ENCODE measurements at places on chromosomes 2 and 18.

DNA sequence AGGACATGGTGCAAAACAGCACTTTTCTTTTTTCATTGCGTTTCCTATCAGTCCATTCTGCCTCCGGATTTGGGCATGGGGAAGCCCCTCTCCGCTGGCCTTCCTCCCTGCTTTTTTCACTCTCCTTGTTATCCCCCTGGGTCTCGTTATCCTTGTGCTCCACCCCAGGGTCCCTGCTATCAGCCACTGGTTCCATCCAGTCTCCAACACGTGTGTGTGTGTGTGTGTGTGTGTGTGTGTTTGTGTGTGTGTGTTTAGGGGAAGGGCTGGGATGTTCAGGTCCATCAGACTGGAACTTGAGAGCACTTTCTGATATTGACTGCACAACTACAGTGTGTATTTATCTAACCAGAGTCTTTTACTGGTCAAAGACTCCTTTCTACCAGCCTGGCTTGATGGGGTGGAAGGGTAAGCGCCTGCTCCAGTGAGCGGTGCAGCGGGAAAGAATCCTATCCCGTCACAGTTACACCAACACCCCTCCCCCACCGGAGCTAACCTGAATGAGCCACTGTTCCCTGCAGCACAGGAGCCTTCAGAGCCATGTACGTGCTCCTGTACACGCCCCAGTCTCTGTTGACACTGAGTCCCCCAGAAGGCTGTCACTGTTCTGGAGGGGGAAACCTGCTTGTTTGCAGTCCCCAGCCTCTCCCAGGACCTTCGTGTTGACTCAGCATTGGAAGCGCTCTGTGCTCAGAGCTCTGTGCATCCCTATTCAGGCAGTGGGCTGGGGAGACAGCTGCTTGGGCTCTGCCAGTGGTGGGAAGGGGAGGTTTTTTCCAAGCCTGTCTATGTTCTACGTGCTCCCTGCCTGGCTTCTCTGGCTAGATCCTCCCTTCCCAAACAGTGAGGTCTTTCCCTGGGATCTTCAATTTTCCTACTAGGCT is 4.6 kb downstream of the INHA start:
- DNase-seq, result no peak

GRCh38 chr2:61151436-61151835 is 10.6 kb upstream of the C2orf74 start:
- no peak for DNase-seq

DNA sequence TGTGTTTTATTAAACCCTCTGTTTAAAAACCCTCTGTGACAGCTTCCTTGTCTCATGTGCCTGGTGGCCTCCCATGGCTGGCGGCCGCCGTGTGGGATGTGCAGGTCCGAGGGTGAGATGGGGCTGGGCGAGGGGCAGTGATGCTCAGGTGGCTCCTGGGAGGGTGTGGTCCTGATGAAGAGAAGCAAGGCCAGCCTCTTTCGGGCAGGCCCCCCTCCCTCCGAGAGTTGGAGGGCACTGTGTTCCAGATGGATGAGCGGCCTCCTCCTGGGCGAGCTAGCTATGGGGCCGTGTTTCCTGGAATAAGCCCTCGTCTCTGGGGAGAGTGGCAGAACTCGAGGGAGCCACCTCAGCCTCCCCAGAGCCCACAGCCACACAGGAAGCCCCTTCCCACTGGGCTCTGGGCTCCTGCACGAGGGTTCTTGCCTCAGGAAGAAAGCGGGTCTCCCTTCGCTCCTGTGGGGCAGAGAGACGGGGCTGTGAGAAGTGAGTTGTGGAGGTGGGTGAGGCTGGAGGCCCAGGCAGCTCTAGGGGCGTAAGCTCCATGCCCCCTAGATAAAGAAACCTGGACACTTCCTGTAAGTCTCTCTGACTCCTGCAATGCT is 72.1 kb downstream of the ASB1 start:
- DNase-seq, result no peak

GRCh38 chr2:27442920-27443282 is 720 bp downstream of the KRTCAP3 start:
- DNase-seq, result no peak

GRCh38 chr2:41828052-41828643 is 219.7 kb upstream of the PKDCC start:
- DNase-seq, result no peak

DNA sequence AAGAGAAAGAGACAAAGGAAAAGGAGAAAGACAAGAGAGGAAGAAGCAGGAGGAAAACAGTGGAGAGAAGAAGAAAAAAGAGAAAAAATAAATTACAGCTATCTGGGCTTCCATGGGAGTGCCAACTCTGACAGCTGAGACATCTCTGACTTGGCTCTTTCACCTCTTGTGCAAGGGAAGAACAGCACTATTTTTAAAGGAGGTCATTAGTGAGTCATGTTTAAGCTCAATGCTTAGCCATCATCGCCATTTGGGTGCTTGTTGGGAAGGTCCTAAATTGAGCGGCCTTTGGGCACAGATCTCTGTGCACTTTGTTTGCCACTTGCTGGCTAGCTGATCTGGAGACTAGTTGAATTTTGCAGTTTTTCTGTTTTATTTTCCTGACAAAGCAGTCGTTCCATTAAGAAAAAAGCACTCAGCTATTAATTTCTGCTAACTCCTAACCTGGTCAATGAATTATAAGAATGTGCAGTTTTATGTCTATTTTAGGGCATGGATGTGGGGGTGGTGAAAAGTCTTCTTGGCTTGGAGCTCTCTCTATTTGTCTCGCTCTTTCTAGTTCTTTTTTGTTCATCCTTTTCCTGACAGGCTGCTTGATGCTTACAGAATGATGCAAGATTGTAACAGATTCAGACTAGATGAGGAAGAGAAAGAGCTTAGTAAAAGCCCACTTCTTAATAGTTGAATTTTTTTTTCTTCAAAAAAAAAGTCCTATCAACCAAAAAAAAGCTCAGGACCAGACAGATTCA is 231.5 kb downstream of the SLC8A1 start:
- DNase-seq, result no peak

DNA sequence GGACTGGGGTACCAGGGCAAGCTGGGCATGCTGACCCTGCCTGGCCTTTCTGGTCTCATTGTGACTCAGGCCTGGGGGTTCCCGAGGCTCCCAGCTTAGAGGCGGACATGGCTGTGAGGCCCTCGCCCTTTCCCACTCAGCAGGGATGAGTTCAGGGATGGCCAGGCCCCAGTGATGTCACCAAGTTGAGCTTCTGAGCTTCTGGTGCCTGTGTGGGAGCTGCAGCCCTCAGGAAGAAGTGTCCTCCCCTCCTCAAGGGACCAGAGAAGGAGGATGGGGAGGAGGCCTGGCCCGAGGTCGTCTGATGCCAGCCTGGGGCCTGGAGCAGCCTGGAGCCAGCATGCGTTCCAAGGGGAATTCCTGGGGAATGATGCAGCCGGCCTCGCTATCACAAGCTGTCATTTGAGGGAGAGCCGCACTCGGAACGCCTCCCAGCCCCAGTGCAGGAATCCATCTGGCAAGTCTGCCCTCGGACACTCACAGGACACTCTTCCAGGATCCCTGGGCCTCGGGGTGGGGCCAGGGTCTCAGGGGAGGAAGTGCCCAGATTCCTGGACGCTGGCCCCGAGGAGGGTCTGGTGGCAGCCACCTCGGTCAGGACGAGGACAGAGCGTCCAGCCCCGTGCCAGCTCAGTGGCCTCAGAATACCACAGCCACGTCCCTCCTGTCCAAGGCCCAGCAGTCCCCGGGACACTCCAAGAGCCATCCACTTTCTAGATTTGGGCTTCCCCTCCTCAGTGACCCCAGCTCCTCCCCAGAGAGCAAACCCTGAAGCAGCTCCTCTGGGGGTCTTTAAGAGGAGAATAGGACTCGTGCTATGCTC is 61.2 kb upstream of the GPC1 start:
- DNase-seq, result no peak

DNA sequence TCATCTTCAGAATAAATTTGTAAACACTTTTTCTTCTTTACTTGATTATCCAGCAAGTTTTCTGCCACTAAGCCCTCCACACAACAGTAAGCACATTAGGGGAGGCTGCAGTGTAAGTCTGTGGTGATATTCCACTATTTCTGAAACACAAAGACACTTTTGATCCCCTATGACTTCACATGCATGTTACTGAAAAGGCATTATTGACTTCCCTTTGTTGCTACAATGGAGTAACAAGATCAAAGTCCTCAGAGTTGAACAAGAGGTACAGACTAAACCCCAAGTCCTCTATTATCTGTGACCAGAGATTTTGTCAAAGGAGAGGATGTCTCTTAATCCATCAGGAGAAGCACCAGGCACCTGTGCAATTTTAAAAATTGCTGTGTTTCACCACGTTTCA is 157.9 kb downstream of the CD226 start:
- DNase-seq, result no peak

GRCh38 chr2:42386682-42387081 is 25.7 kb upstream of the COX7A2L start:
- DNase-seq, result no peak

DNA sequence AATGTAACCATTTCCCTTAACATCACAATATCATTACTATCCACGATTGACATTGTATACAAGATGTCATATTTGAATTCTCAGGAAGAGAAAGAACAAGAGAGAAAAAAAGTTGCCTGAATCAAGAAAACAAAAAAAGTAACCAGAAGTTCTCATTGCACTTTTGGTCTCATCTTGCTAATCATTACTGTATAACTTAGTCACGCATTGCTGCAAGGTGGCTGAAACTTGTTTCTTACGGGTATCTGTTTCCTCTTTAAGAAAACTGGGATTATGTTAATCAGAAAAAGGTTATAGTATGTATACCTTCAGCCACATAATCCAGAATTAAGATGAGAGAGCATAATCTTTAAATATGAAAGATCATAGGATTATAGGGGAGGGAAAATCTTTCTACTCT is 639.7 kb upstream of the SYT4 start:
- DNase-seq, result no peak

GRCh38 chr18:57864615-57865121 is 61.6 kb upstream of the ATP8B1 start:
- no peak for DNase-seq

- no peak for DNase-seq
Observed at GRCh38 chr2:160882906-160883305, 277.3 kb upstream of the TANK start.
